ENCODE measurements at places on chromosomes 1 and 21. TPM values are rescaled to one million over a fixed set of nuclear protein-coding genes. Genes with fewer than 3 reads are reported as not detected.

- H3K36me3 ChIP-seq, result no peaks in the 10 kb centered on the region
- H3K27me3 ChIP-seq, result no peaks in the 10 kb centered on the region
- no peak for DNase-seq
- H3K27ac ChIP-seq, result peak overlapping the region; percentile 76
- peak overlapping the region; percentile 31 for H3K4me3 ChIP-seq
Observed at GRCh38 chr1:64539781-64540218, 69.9 kb downstream of the CACHD1 start.

GRCh38 chr1:231818337-231818736, 191.7 kb downstream of the DISC1 start:
- H3K27ac ChIP-seq, result no peak overlapping the region
- H3K36me3 ChIP-seq, result peaks cover 21% of the 10 kb centered on the region
- H3K4me3 ChIP-seq, result no peak overlapping the region
- no peak for DNase-seq
- no peaks in the 10 kb centered on the region for H3K4me1 ChIP-seq

GRCh38 chr1:203754455-203754864, 10.5 kb upstream of the LAX1 start:
- H3K36me3 ChIP-seq, result no peaks in the 10 kb centered on the region
- H3K27ac ChIP-seq, result no peak overlapping the region
- DNase-seq, result no peak
- H3K27me3 ChIP-seq, result no peaks in the 10 kb centered on the region
- H3K4me1 ChIP-seq, result peaks cover 7% of the 10 kb centered on the region

Gene HPDL
- 10.6 TPM for total RNA-seq

Gene FMO5
- 0.36 TPM for total RNA-seq
